ENCODE measurements at places on chromosomes 3 and 15.

GRCh38 chr15:84911879-84912660, 27.6 kb downstream of the SLC28A1 start:
- no peak for DNase-seq

GRCh38 chr3:6821411-6821810, 39.5 kb upstream of the GRM7 start:
- DNase-seq = no peak

DNA sequence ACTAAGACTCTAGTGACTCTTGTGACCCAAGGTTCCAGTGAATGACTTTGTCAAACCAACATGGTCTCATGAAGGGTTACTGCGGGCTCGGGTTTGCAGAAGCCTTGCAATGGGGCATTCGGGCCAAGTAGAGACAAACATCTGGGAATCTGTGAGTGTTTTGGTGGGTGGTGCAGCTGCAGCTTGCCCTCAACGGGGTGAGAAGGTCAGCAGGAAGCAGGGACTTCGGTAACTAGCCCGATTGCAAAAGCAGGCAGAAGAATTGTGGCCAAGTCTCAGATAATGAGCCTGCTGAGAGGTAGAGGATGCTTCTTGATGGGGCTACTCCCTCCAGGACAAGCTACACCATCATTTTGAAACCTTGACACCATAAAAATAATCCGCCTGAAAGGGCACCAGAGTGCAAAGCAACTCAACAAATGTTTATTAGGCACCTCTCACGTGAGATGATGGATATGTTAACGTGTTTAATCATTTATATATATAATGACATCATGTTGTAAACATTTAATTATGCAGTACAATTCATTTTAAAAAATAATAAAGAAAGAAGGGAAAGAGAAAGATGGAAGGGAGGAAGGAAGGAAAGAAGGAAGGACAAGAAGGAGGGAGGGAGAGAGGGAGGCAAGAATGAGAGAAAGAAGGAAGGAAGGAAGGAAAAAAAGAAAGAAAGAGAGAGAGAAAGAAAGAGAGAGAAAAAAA, 263.9 kb upstream of the IGF1R start:
- DNase-seq = no peak

- DNase-seq = peak; percentile 65
These were observed at the start of gene PLCB2 for GRCh38 chr15:40307421-40308211. Gene PLCB2, minus strand, starts transcription at chr15:40307935. Its CDS starts 263 bp downstream, at chr15:40307672.

GRCh38 chr15:34804113-34804512, 8.8 kb upstream of the ACTC1 start:
- no peak for DNase-seq

GRCh38 chr3:129461022-129461421, 21.0 kb downstream of the IFT122 start:
- no peak for DNase-seq

DNA sequence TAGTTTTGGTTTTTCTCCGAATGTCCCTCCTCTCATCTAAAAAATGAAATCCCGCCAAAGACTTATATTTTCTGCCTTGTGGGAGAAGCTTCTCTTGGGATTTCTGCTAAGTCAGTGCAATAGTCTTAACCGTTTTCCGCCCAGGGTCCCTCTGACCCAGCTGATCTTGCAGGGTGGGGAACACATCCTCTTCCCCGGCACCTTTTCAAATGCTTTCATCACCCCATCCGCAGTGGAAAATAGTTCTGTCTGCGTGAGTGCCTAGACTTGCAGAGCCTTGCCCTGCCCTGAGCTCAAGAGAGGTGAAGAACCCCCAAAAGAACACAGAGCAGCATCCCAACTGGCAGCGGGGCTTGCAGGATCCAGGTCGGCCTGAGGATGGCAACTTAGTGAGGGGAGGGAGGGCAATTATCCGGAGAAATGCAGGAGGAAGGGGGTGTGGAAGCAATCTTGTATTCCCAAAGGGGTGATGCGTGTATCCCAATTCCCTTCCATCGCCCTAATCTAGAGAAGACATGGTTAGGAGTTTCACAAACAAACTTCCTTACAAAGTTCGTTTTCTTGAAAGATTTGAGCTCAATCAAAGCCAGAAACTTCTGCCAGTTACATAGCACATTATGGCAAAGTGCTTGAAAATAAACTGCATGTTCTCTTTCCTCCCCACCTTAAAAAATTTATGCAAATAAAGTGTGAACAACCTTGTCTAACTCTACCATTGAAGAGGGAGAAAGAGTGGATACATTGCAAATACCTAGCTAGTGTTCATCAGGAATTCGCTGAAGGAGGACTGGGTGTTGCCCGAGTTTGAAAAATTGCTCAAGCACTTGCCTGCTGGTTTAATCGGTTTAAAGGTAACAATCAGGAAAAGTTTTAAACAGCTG, 79.9 kb downstream of the NR2F2 start:
- DNase-seq = no peak

GRCh38 chr3:40718209-40718608, 193.4 kb downstream of the ZNF621 start:
- no peak for DNase-seq

DNA sequence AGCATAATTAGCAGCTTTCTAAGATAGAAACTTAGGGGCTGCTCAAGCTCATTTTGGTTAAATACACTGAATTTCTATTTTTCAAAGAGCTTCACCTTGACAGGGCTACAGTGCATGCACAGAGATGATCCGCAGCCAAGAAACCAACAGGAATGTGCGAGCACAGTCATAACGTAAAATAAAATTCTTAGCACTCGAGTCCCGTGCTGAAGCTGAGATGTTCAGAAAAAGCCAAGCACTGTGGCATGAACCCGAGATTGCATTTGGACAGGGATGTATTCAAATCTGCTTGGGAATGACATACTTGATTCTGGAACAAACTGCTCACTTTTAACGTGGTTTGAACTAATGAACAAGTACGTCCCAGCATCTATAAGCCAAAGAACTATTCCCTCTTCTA, 340.3 kb downstream of the FOXP1 start:
- DNase-seq = no peak

- no peak for DNase-seq
These were observed 470.1 kb downstream of the MCTP2 start for GRCh38 chr15:94701281-94701985.

GRCh38 chr3:20078194-20078714, 38.0 kb downstream of the KAT2B start:
- DNase-seq = no peak

DNA sequence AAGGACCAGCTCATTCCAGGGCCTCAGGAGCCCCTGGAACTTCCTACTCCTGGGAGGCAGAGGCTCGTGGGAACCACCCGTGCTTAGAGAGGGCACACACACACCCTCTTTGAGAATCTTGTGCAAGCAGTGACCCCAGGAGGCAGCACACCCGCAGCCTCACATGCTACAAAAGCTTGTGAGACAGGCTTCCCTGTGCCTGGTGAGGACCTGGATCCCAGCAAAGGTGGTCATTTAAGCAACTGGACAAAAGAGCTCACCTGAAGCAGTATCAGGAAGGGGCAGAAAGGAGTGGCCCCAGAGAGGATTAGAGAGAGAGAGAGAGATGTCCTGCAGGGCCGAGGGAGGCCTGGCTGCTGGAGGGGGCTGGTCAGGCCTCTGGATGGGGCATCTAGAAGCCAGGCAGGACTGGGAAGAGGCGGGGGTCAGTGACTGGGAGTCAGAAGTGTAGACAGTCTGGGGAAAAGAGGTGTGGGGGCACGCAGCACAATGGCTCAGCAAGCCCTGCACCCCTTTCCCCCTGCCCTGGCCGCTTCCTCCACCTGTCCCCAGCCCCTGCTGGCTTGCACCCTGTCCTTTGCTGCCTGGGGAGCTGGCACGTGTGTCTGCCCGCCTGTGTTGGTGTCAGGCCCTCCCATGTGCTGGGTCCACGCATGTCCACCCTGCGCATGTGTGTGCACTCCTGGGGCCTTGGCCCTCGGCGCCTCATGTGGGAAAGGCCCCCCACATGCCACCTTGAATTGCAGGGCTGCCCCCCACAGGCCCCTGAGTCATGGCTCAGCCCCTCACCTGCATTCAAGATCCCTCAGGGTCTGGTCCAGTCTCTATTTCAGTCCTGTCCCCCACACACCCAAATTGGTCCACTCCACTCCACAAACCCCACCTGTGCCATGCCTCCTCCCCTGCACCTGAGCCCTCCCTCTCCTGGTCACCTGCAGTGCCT, 36.9 kb downstream of the TSPAN3 start:
- no peak for DNase-seq

GRCh38 chr15:50148362-50148963, 29.4 kb upstream of the ATP8B4 start:
- no peak for DNase-seq

DNA sequence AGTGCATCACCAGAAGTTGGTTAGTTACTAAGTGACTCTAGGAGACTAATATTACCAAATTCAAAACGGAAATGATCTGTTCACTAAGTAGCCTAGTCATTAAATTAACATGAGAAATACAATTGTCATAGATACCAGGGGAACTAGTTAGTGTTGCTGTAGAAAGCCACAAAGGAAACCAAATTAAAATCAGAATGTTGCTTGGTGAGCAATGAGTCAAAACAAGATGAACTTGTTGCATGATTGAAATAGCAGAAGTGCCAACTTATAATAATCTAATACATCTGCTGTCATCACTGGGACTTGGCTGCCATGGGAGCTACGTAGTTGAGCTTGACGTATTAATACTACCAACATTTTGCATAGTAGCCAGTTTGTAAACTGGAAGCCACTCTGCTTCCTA, 458.1 kb downstream of the DIPK2A start:
- peak; percentile 24 for DNase-seq

GRCh38 chr15:100863796-100864267, 15.8 kb upstream of the ALDH1A3 start:
- no peak for DNase-seq

GRCh38 chr3:46449755-46450552, 14.8 kb downstream of the LTF start:
- no peak for DNase-seq

DNA sequence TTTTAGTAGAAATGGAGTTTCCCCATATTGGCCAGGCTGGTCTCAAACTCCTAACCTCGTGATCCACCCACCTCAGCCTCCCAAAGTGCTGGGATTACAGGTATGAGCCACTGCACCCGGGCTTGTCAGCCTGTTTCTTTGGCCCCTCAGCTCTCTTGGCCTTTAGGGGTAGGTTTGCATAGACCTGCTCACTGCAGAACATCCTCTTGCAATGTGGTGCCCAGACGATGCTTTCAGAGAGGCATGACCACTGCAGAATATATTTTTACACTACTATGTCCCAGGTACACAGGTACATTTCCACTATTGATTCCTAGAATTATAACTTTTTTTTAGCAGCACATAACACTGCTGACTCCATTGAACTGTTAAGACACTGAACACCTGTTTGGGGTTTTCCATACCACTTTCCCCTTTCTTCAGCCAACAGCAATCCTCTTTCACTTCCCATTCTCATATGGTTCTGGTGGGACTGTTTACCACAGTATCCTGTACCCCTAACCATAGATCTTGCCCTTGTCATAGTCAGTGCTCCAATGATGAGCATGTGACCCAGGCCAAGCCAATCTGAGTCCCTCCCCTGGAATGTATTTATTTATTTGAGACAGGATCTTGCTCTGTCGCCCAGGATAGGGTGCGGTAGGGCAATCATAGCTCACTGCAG, 21.1 kb downstream of the CCDC32 start:
- no peak for DNase-seq

- DNase-seq = no peak
These were observed 29.3 kb downstream of the FBLN2 start for GRCh38 chr3:13578251-13578650.

DNA sequence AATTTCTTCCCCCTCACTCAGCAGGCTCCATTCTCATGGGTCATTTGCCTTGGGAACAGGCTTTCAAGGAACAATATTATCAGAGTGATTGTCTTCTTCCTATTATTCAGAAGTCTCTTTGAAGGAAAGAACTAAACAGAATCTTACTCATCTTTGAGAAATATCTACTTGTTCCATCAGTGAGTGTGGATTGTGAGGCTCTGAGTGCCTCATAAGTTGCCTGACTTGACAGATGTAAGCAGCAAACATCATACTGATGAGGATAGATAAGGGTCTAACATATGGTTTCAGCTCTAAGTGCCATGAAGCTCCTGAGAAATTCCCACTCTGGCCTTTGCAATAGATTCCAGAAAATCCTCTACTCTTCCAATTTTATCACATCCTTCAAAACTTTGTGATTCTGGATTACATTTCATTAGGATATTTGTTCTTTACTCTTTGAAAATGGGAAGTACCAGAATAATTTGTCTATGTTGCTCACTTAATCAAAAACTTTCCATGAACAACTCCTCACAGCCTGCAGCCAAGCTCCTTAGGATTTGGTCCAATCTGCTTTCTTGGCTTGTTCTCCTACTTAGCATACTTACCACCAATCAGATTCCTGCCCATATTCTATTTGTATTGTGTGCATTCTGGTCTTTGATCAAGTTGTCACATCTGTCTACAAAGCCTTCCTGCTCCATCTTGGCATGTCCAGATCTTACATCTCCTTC, 120.1 kb downstream of the RPL22L1 start:
- no peak for DNase-seq
